ENCODE measurements at places on chromosomes 2 and 18.
A peak's percentile ranks its signal among the peaks of the same experiment; 100 is the strongest.

- no peak overlapping the region for H3K4me3 ChIP-seq
- H3K27me3 ChIP-seq = no peaks in the 10 kb centered on the region
- no peak for DNase-seq
- H3K4me1 ChIP-seq = no peaks in the 10 kb centered on the region
Observed at GRCh38 chr18:15198116-15198389, 450.1 kb downstream of the ANKRD30B start.

DNA sequence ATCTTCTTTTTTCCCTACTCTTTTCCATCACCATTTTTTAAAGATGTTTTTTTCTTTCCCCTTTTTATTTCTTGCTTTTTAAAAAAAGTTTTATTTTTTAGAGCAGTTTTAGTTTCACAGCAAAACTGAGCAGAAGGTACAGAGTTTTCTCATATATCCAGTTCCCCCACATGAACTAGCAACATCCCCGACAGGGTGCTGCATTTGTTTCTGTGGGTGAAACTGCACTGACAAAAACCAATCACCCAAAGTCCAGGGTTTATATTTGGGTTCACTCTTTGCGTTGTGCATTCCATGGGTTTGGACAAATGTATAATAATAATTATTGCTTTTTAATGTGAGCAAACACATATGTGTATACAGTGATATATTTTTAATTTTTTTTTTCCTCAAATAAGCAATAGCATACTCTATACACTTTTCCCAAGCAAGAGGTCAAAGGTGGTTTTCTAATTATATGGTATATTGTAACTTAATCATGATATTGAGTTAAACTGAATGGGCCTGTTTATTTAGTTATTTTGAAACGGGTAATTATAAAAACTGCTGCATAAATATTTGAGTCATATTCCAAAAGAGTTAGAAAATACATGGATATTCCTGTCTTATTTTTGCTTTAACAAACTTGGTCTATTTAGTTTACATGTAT lies 50.3 kb downstream of the NCK2 start:
- no peak for DNase-seq
- no peak overlapping the region for H3K27ac ChIP-seq
- H3K27me3 ChIP-seq = no peaks in the 10 kb centered on the region
- peak overlapping the region; percentile 24 for H3K4me3 ChIP-seq
- peaks cover 97% of the 10 kb centered on the region for H3K4me1 ChIP-seq

- no peaks in the 10 kb centered on the region for H3K27me3 ChIP-seq
- no peak for DNase-seq
- H3K27ac ChIP-seq = peak overlapping the region; percentile 48
- H3K4me3 ChIP-seq = peak overlapping the region; percentile 13
- no peaks in the 10 kb centered on the region for H3K36me3 ChIP-seq
Observed at GRCh38 chr2:25275575-25275965, 66.2 kb downstream of the DNMT3A start.

DNA sequence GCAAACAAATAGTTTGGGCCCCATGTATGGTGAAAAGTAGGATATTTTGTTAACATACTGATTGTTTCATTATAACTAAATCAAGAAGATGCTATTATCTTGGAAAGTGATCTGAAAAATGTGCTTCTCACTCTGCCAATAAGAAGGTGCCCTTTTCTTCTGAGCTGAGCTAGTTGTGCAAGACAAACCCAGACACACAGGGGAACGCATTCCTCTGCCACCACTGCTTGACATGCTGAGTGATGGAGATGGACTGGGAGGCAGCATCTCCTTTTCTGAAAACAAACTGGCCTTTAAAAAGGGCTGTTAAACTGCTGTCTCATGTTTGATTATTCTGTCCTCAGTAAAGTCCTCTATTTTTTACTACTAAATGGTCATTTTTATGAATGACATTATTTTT lies 1989.9 kb upstream of the CELF4 start:
- H3K4me1 ChIP-seq = no peaks in the 10 kb centered on the region
- H3K36me3 ChIP-seq = no peaks in the 10 kb centered on the region
- no peak overlapping the region for H3K4me3 ChIP-seq
- no peak for DNase-seq
- no peak overlapping the region for H3K27ac ChIP-seq

GRCh38 chr2:96788442-96789244 lies 27.4 kb upstream of the CNNM3 start:
- H3K27me3 ChIP-seq = no peaks in the 10 kb centered on the region
- H3K4me1 ChIP-seq = no peaks in the 10 kb centered on the region
- no peak for DNase-seq
- H3K27ac ChIP-seq = no peak overlapping the region
- no peaks in the 10 kb centered on the region for H3K36me3 ChIP-seq
- H3K4me3 ChIP-seq = no peak overlapping the region

- no peaks in the 10 kb centered on the region for H3K36me3 ChIP-seq
- H3K27ac ChIP-seq = no peak overlapping the region
- no peak for DNase-seq
- no peak overlapping the region for H3K4me3 ChIP-seq
- no peaks in the 10 kb centered on the region for H3K4me1 ChIP-seq
- no peaks in the 10 kb centered on the region for H3K27me3 ChIP-seq
Observed at GRCh38 chr2:10985260-10985659, 73.5 kb downstream of the KCNF1 start.

DNA sequence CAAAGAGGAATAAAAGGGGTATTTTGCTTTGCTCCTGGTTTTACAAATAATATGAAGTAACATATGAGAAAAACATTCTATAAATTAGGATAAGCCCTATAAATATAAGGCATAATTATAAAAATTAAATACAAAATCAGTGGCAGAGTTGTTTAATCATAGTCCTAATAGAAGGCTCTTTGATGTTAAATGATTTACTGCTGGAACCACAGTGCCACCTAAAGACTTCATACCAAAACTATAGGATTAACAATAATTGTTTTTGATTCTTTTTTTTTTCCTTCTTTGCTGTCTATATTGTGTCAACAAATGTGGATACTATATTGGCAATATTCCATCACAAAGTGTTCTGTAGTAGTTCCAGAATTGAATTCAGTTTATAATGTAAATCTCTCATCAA lies 837.7 kb upstream of the SLC39A10 start:
- no peaks in the 10 kb centered on the region for H3K27me3 ChIP-seq
- no peak overlapping the region for H3K4me3 ChIP-seq
- no peak overlapping the region for H3K27ac ChIP-seq
- no peaks in the 10 kb centered on the region for H3K36me3 ChIP-seq
- DNase-seq = no peak

- no peaks in the 10 kb centered on the region for H3K36me3 ChIP-seq
- H3K4me1 ChIP-seq = peaks cover 41% of the 10 kb centered on the region
- peak; percentile 82 for DNase-seq
- H3K4me3 ChIP-seq = peak within 1 kb of the TSS; percentile 65
Observed at GRCh38 chr2:230864605-230865306, at the start of gene ITM2C. TSS of gene ITM2C (plus strand) at chr2:230864942. CDS start at chr2:230865026, 84 bp downstream.

- no peaks in the 10 kb centered on the region for H3K4me1 ChIP-seq
- H3K27ac ChIP-seq = no peak overlapping the region
- DNase-seq = no peak
Observed at GRCh38 chr2:121804997-121805765, 49.7 kb downstream of the TSN start.

Data from CD8-positive, alpha-beta memory T cell (primary cell).